ENCODE measurements at places on chromosomes 5 and 9. TPM values are rescaled to one million over a fixed set of nuclear protein-coding genes. Genes with fewer than 3 reads are reported as not detected.

The TMOD1 gene
- 0.25 TPM for total RNA-seq

The ASPN gene
- not detected for total RNA-seq

The FAT2 gene
- not detected for total RNA-seq

The SLC27A6 gene
- total RNA-seq: not detected

The FAM151B gene
- total RNA-seq: 0.36 TPM

The CTXN3 gene
- not detected for total RNA-seq

The NMUR2 gene
- total RNA-seq: not detected

The ZNF618 gene
- not detected for total RNA-seq

The SLC36A3 gene
- not detected for total RNA-seq
